ENCODE measurements at places on chromosomes 7 and 10.

- no peak for DNase-seq
Observed at GRCh38 chr7:43781726-43782607, 23.5 kb downstream of the BLVRA start.

GRCh38 chr10:48389846-48390557, 83.5 kb downstream of the MAPK8 start:
- no peak for DNase-seq

GRCh38 chr10:63477927-63478326, 12.2 kb upstream of the JMJD1C start:
- no peak for DNase-seq

GRCh38 chr7:34759477-34760125, 101.6 kb downstream of the NPSR1 start:
- no peak for DNase-seq

GRCh38 chr10:131195116-131195515, 116.4 kb downstream of the TCERG1L start:
- DNase-seq, result no peak

GRCh38 chr7:29304756-29305155, 110.2 kb downstream of the CHN2 start:
- DNase-seq, result no peak

DNA sequence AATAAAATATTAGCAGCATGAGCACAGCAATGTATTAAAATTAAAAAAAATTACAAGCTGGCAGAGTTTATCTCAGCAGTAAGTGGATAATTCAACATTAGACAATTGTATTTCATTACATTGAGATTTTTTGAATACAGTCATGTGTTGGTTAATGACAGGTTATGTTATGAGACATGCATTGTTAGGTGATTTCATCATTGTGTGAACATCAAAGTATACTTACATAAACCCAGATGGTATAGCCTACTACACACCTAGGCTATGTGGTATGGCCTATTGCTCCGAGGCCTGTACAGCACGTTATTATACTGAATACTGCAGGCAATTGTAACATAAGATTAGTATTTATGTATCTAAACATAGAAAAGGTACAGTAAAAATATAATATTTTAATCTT, 29.7 kb downstream of the CCDC6 start:
- DNase-seq, result no peak

- DNase-seq, result no peak
Observed at GRCh38 chr7:24911213-24911603, 68.8 kb downstream of the OSBPL3 start.

DNA sequence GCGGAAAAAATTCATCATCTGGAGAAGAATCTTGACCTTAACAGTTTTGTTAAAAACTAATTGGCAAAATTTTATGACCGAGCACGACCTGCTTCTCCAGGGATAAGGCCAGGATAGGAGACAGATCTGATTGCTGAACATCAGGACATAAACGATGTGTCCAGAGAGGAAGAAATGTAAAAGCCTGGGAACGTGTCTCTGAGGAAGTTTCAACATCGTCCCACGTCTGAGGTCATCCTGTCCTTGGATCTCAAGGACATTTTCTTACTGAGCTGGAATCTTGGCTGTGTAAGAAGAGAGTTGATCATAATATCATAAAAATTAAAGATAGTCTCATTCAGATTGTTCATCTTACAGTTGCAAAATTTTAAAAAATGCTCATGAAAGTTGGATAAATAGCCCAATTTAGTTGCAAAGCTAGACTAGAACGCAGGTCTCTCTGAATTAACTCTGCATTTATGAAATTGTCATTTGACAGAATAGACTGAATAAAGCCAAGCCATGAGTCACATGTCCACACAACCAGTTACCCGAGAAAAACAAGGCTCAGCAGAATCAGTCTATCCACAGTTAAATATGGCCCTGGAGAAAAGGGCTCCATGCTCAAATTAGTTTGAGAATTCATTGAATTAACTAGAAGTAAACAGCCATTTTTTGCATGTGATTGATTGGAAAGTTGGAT, 120.0 kb upstream of the EGFR start:
- DNase-seq, result no peak

DNA sequence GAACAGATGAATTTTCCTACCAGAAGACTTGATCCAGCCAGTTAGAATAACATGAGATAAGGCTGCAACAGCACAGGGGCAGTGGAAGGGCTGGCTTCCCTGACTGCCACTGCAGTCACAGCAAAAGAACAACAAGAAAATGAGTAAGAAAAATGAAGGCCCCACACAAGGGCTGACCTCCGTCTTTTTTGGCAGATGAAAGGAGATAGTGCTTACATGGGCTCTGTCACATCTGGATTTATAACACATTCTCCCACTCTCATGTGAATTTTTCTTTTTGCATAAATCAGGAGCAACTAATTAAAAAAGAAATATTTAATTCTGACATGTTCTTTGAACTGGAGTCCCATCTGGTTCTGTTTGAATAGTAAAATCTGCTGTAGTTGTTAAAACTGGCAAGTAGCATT, 99.6 kb downstream of the NRP1 start:
- no peak for DNase-seq

DNA sequence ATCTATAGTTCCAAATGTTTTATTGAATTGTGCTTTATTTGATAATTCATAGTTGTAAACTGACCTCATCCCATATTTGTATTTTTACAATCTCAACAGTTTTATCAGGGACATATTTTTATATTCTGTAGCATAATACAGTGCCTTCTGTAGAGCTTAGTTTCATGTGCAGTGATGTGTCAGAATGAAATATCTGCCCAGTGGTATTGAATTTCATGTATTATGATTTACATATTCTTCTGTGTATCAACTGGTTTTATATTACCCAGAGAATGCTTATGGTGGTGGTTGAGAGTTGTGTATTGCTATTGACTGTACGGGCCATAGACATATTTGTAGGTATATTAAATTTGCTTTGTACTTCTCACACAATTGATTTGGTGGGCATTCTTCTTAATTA, 89.9 kb downstream of the KAT6B start:
- no peak for DNase-seq

DNA sequence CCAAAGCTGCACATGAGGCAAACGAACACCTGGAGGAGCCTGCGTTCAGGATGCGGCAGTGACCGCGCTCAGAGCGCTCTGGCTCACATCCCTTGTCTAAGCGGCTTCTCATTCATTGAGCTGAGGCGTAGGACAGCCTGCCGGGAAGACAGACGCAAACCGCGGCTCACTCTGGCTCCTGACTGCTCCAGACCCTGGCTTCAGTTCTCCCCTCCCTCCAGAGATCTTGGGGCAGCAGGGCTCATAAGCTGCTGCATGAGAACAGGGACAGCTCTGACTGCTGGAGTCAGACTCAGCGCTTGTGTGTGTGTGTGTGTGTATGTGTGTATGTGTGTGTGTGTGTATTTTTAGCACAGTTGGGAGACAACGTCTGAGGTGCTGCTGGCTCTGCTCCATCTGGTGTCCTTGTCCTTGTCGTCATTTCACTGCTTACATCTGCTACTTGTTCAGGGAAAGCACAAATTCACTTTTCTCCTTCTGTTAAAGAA, 15.8 kb upstream of the LYZL2 start:
- DNase-seq, result peak; percentile 48

DNA sequence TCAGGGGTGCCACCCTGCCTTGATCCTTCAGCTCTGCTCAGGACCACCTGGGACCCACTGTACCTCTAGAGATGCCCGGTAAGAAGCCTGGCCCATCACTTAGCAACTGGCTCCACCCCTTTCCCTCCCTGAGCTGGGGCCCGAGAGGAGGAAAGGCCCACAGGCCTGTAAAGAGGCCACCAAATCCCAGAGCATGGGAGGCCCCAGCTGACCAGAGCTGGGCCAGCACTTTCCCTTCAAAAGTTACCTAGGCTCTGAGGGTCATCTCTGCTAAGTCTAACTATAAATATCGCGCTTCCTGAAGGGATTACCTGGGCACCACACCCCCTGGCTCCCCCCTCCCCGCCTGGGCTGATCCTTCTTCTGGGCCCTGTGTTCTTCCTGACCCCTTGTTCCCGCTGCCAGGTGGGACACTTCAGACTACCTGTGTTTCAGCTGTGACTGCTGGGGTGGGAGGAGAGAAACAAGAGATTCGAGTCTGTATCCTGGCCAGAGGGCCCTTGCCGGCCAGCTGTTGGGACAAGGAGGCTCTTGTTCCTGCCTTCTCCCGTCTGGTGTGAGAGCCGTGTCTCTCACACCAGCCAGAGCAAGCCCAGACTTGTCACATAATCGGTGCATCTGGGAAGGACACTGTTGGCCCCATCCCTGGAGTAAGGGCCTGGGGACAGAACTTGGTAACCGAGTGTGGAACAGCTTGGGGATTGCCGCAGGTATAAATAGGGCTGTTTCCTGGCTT, 22.8 kb upstream of the ANKRD2 start:
- DNase-seq, result no peak

- peak; percentile 81 for DNase-seq
Observed at GRCh38 chr7:5699467-5700384, 81.7 kb downstream of the RNF216 start.

GRCh38 chr7:16270844-16271243, 150.5 kb downstream of the CRPPA start:
- DNase-seq, result no peak

- DNase-seq, result no peak
Observed at GRCh38 chr10:59177836-59178235, 1.4 kb downstream of the PHYHIPL start.

- no peak for DNase-seq
Observed at GRCh38 chr7:91628742-91629141, 251.8 kb downstream of the MTERF1 start.

DNA sequence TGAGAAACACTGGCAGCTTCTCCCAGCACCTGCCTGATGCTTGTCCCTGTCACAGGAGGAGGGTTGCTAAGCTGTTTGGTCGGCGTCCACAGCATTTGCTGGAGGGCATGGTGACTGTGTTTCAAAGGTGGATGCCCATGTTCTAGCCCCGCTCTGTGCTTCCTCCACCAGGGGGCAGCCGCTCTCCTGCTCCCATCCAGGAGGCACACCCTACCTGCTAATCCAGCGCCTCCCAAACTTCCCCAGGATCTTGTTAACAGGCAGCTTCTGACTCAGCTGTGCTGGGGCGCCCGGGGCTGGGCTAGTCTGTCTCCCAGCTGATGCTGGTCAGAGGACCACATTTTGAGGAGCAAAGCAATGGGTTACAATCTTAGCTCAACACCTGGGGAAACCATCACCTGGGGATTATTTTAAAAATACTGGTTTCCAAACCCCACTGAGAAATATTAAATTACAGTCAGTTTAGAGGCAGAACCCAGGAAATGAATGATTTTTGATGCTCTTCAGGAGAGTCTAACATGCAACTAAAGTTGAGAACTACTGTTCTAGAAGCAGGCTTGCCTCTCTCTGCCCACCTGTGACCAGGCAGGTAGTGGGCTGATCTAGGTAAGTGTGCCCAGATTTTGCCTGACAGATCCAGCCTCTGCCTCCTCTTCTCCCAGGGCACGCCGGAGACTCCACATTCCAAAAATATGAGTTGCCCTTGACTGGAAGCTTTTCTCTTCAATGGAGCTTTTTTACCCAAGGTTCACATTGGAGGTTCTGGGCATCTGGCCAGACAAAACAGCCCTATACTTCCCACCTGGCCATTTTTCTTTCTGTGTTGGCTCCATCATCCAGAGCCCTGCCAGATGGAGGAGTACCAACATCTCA, 92.7 kb upstream of the GPR26 start:
- DNase-seq, result peak; percentile 74

DNA sequence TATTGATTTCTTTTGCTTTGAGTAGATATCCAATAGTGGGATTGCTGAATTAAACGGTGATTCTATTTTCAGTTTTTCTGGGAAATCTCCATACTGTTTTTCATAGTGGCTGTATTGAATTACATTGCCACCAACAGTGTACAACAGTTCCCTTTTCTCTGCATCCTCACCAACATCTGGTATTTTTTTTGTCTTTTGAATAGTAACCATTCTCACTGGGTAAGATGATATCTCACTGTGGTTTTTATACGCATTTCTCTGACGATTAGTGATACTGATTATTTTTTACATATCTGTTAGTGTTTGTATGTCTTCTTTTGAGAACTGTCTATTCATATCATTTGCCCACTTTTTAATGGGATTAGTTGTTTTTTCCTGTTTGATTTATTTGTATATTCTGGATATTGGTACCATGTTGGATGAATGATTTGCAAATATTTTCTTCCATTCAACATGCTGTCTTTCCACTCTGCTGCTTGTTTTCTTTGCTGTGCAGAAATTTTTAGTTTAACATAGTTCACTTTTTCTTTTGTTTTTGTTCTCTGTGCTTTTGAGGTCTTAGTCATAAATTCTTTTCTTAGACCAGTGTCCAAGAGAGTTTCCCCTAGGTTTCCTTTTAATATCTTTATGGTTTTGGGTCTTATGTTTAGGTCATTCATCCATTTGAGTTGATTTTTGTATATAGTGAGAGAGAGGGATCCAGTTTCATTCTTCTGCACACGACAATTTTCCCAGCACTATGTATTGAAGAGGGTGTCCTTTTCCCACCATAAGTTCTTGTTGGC, 584.7 kb downstream of the PHTF2 start:
- no peak for DNase-seq

- no peak for DNase-seq
Observed at GRCh38 chr10:71272056-71272771, 46.8 kb upstream of the SLC29A3 start.

DNA sequence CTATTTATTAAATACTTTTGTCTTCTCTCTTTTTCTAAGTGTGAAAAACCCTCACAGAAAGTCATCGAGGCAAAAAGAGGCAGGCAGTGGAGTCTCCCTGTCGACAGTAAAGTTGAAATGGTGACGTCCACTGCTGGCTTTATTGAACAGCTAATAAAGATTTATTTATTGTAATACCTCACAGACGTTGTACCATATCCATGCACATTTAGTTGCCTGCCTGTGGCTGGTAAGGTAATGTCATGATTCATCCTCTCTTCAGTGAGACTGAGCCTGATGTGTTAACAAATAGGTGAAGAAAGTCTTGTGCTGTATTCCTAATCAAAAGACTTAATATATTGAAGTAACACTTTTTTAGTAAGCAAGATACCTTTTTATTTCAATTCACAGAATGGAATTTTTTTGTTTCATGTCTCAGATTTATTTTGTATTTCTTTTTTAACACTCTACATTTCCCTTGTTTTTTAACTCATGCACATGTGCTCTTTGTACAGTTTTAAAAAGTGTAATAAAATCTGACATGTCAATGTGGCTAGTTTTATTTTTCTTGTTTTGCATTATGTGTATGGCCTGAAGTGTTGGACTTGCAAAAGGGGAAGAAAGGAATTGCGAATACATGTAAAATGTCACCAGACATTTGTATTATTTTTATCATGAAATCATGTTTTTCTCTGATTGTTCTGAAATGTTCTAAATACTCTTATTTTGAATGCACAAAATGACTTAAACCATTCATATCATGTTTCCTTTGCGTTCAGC, 43.4 kb downstream of the TARP start:
- no peak for DNase-seq

GRCh38 chr10:44985175-44985681, 6.6 kb upstream of the DEPP1 start:
- DNase-seq, result no peak

- DNase-seq, result no peak
Observed at GRCh38 chr10:44715136-44715535, 196.0 kb upstream of the TMEM72 start.

DNA sequence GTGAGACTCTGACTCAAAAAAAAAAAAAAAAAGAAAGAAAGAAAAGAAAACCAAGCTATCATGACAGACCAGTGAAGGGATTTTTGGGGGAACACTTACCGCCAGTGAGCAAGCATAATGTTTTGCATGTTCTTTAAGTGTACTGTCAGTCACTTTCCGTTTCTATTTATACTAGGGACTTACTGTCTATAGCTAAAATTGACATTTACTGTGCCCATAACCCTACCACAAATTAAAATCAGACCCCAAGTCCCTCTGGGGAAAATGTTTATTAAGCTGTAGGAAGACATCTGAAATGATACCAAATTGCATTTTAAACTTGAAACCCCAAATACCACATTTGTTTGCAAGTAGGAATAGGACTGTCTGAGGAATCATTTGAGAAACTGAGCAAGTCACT, 252.8 kb downstream of the TRIL start:
- DNase-seq, result no peak
